Activated naive CD8-positive, alpha-beta T cell treated with anti-CD3 and anti-CD28 coated beads, Interleukin-2, amount 10 ng/mL, durations not matched to agents 7 days and 5 days (primary cell): ENCODE measurements at places on chromosomes 3 and 15. TPM values are rescaled to one million over a fixed set of nuclear protein-coding genes. Genes with fewer than 3 reads are reported as not detected.
A peak's percentile ranks its signal among the peaks of the same experiment; 100 is the strongest.

MITF gene
- total RNA-seq: 1.4 TPM

PLS1 gene
- total RNA-seq: 2.6 TPM

FRMD5 gene
- total RNA-seq: 0.26 TPM

- H3K36me3 ChIP-seq: peaks cover 6% of the 10 kb centered on the region
- H3K27ac ChIP-seq: peak overlapping the region; percentile 70
- H3K27me3 ChIP-seq: peaks cover 1% of the 10 kb centered on the region
- H3K4me3 ChIP-seq: peak overlapping the region; percentile 48
These were observed 40.9 kb upstream of the IDH2 start for GRCh38 chr15:90143166-90143655.

GRCh38 chr15:100593431-100593830 lies 8.6 kb downstream of the LINS1 start:
- peaks cover 43% of the 10 kb centered on the region for H3K36me3 ChIP-seq
- no peak overlapping the region for H3K4me3 ChIP-seq
- no peak for DNase-seq
- no peak overlapping the region for H3K27ac ChIP-seq
- H3K27me3 ChIP-seq: no peaks in the 10 kb centered on the region

GRCh38 chr3:107855710-107856109 lies 235.1 kb downstream of the CD47 start:
- DNase-seq: no peak
- no peaks in the 10 kb centered on the region for H3K36me3 ChIP-seq
- H3K27me3 ChIP-seq: peaks cover 5% of the 10 kb centered on the region
- no peaks in the 10 kb centered on the region for H3K4me1 ChIP-seq
- H3K27ac ChIP-seq: no peak overlapping the region
